Stimulated activated CD4-positive, alpha-beta T cell treated with anti-CD3 and anti-CD28 coated beads, TNF-alpha, amount 100 ng/mL, for 24 hours (primary cell): ENCODE measurements at places on chromosomes 7 and 10.

- DNase-seq, result no peak
Observed at GRCh38 chr7:1564603-1565022, 5.2 kb downstream of the PSMG3 start.

DNA sequence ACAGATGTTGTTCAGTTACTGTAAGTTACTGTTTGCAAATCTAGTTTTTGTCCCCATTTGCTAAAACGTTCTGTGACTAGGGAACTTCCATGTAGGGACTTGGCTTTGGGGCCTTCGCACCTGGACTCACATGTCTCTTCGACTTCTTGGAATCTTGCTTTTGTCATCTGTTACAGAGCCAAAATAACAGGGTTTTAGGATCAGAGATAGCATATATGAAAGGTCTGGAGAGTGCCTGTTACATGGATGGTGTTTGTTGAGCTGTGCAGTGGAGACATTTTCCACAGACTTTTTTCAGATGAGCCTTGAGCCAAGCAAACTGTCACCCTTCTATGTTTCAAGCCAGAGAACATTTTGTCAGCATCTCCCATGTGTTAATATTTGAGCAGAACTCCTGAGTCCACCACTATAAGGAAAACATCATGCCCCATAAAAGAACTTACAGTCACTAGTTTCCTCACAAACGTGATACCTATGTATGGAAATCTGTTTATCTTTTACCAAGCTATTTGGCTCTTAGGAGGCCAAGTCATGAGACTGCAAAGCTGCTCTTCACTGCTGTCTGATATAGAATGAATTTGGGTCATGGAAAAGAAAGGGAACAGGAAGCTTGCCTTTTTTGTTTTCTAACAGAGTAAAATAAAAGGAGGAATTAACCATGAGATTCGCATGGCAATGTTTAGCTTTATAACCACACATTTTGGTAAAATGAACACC, 818.6 kb upstream of the IGFBP3 start:
- no peak for DNase-seq

GRCh38 chr7:25287291-25287690, 59.0 kb upstream of the NPVF start:
- no peak for DNase-seq

DNA sequence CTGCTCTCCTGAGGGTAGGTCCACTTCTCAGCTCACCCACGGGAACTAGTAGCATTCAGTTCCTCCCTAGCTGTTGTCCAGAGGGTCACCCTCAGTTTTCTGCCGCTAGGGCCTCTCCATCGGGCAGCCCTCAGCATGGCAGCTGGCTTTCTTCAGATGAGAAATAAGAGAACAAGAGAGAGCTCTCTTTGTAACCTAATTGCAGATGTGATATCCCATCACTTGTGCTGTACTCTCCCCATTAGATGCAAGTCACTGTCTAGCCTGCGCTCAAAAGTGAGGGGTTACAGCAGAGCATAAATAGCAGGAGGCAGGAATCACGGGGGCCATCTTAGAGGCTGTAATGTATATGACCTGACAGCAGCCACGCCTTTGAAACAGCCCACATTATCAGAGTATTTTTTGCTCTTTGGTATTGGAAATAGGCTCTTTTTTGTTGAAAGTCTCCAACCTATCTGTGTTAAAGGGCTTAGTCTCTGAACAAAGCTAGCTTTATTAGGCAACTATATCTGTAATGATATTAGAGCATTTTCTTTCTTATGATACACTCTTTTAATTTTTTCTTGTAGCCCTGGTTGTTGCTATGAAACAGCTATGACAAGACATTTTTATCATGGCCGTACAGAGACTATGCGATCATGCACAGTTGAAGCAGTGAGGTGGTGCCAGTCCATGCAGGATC, 45.7 kb downstream of the CROT start:
- DNase-seq, result no peak

GRCh38 chr10:14536241-14537213, 205.8 kb upstream of the FRMD4A start:
- DNase-seq, result peak; percentile 33

DNA sequence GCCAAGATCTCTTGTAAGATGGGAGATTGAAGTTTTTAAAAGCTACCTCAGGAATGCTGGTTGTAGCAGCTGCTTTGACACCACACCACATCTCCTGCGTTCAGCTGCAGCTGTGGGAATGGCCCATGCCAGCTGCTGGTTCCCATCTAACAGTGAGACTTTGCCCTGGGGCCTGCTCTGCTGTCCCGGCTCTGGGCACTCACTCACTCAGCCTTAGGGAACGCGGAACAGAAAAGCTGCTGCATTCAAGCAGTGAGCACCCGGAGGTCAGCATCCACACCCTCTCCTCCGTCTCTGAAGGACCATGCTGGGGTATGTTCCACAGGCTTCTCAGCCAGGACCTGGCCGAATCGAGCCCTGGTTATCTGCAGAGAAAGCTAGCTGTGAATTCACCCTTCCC, 197.1 kb upstream of the CXCL12 start:
- DNase-seq, result no peak

- DNase-seq, result no peak
Observed at GRCh38 chr10:16965740-16966447, 148.7 kb upstream of the RSU1 start.

DNA sequence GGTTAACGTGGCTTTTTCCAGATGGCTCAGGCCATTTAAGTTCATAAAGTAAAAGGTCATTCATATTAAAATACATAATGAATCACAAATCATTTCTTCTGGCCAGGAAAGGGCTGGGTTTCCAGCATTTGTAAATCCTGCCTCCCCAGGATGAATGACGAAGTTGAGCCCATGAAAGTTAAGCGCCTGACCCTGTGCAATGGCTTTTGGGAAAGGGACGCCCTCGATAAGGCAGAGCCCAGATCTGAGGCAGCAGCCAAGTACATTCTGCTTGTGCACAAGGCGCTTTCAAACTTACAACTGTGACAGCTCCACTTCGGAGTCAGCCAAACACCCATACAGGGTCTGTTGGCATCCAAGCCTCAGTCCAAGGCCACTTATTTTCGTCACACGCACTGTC, 2.8 kb downstream of the GIMAP6 start:
- DNase-seq, result no peak
